ENCODE measurements at places on chromosomes 1 and 21. TPM values are rescaled to one million over a fixed set of nuclear protein-coding genes. Genes with fewer than 3 reads are reported as not detected.

Gene FAM76A
- 16.1 TPM for total RNA-seq

Gene HENMT1
- 1.7 TPM for total RNA-seq

Gene TSTD1
- total RNA-seq, result 3.4 TPM

Gene ADCY10
- total RNA-seq, result under 0.01 TPM

Gene DISC1
- total RNA-seq, result 4.6 TPM

Gene GSTM3
- total RNA-seq, result 43.3 TPM

Gene PTCH2
- total RNA-seq, result 0.22 TPM

Gene GFI1
- total RNA-seq, result 0.11 TPM

Gene TEKT2
- 0.12 TPM for total RNA-seq
